NCI-H2227 treated with DMSO at 0.1 percent for 48 hours (cell line): ENCODE measurements at places on chromosomes 1 and 21.
A peak's percentile ranks its signal among the peaks of the same experiment; 100 is the strongest.

GRCh38 chr21:9750341-9751086 is 770.9 kb upstream of the TPTE start:
- no peak for DNase-seq

DNA sequence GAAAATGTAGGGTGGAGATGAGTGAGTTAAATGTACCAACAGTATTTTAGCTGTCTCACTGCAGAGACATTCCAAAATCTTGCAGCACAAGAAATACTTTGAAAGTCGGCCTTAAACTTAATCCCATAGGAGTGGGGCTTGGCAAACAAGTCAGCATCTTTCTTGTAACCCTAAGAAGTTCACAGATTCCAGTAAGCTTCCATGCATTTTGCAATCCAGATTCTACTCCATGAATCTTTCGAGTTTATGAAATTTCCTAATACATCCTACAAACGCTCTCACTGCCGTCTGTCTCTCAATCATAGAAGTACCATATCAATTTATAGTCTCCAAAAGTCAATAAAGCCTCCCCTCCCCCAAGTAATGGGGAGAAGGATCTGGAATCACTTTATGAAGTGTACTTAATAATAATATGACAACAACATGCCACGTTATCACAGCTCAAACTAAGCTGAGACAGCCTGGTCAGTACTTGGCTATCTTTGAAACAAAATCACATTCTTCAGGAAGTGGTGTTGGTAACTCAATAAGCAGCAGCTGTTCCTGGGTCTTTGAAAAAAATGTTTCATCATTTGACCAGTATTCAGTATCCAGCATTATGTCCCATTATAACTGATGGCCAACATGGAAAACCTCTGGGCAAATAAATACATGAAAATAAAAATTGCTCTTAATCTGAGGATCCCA is 317.4 kb upstream of the RUNX1 start:
- DNase-seq, result no peak

- DNase-seq, result no peak
These were observed 396.6 kb downstream of the BRINP2 start for GRCh38 chr1:177567393-177567792.

DNA sequence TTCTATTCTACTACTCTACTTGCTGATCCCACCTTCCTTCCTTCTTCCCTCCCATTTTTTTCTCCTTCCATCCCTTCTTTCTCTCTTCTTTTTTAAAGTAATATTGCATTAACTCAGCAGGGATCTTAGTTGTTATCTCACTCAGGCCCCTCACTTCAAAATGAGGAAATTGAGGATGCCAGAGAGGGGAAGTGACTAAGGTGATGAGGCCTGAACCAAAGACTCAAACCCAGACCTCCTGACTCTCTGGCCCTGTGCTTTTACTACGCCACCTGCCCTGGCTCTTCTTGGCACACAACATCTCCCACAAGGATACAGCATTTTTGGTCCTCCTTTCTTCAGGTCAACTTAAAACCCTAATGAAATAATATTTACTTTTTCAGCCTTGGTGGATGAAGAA is 151.7 kb upstream of the ZNF648 start:
- DNase-seq, result no peak

GRCh38 chr1:184805667-184806295 is 51.1 kb upstream of the EDEM3 start:
- DNase-seq, result peak; percentile 88

DNA sequence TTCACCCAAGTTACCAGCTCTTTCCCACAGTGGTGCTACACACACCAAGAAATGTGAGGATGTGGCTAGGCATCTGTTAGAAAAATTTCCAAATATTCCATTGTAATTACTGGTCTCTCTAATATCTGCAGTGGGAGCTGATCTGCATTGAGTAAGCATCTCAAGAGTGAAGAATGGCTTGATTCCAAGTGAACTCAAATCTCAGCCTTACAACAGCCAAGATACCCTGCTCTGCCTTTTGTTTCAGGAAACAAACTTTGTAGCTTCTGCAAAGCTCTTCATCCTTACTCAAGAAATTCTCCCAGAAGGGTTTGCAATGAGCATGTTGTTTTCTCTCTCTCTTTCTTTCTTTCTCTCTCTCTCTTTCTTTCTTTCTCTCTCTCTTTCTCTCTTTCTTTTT is 181.1 kb downstream of the FCRL5 start:
- DNase-seq, result no peak
